Activated CD4-positive, alpha-beta T cell treated with anti-CD3 and anti-CD28 coated beads, Interleukin-2, amount 50 U/mL, for 4 hours (primary cell): ENCODE measurements at places on chromosomes 7 and 10.

GRCh38 chr7:46179061-46179610 is 258.1 kb upstream of the IGFBP3 start:
- no peak for DNase-seq

- no peak for DNase-seq
Observed at GRCh38 chr10:98154076-98154475, 19.6 kb downstream of the R3HCC1L start.

DNA sequence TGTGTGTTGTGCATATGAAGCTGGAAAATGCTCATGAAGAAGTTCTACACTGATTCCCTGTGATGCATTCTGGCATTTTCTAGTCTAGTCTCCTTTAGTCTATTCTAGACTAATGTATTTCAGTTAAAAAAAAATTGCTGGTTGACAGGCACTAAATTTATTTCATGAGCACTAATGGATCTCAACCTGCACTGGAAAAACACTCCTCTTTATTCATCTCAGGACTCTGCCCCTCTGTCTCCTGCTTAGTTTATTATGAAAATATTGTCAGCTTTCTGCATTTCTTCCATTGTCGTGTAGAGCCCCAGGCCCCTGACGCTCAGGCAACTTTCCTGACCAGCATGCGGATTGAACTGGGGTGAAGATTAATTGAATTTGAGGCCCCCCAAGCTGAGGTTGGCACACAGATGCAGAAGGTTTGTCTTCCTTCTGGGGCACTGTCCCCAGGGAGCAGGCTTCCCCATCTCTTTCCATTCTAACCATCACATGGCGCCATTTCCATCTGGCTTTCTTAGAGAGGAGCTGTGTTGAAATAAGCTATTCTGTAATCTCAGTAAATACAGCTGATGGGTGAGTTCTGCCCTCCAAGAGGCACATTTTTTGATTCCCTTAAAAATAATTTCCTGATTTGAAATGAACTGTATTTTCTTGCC is 128.7 kb downstream of the INSYN2A start:
- DNase-seq = no peak

GRCh38 chr10:127052001-127052400 is 144.4 kb downstream of the INSYN2A start:
- DNase-seq = no peak

- no peak for DNase-seq
Observed at GRCh38 chr10:76007667-76008181, 576.3 kb downstream of the LRMDA start.

GRCh38 chr7:112162784-112163506 is 43.3 kb downstream of the DOCK4 start:
- DNase-seq = no peak

GRCh38 chr10:89419548-89419947 is 5.2 kb downstream of the IFIT5 start:
- no peak for DNase-seq

DNA sequence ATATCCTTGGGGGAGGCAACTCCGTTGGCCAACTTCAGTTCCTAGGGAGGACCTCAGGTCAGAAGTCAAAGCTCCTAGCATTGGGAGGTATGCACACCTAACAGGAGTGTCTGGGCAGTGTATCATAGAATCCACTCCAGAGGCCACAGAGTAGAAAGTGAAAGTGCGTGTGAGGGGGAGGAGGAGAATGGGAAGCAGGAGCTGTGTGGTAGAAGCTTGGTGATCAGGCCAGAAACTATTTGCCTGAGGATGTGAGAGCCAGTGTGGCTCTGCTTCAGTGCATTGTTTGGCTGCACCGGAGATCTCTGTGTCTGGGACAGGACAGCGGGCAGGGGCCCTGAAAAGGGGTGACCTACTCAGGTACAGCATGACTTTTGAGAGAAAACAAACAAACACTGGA is 557.4 kb upstream of the VSTM2A start:
- DNase-seq = no peak

DNA sequence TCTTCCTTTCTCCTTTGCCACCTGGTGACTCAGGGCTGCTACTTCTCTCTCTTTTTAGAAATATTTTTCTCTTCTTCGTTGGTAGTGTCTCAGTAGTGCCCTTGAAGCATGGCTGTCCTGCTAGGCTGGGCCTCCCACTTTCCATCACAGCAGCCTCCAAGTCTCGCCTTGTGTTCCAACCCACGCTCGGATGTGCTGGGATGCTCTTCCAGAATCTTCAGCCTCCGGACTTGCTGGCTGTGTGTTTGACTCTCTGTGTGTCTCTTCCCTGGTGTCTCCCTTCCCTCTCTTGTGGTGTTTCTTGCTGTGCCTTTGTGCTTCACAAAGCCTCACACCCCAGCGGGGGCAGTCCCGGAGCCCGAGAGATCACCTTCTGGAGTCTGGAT is 100.5 kb downstream of the INPP5A start:
- no peak for DNase-seq

GRCh38 chr10:124672181-124672638 is 72.0 kb downstream of the FAM53B start:
- no peak for DNase-seq

DNA sequence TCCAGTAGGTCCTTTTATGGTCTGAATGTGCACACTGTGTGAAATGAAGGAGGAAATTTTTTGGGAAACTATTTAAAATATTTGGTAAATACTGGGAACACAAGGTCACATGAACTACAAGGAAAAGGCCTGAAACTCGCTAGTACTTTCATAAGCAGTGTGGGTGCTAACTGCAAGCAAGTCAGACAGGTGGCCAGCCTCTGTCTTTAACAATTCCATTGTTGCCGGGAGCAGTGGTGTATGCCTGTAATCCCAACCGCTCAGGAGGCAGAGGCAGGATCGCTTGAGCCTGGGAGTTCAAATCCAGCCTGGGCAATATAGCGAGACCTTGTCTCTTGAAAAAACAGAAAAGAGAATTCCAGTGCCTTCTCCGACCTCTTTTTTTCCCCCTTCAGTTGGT is 37.5 kb downstream of the SMURF1 start:
- no peak for DNase-seq

- no peak for DNase-seq
Observed at GRCh38 chr10:125727436-125727835, 7.9 kb downstream of the EDRF1 start.

DNA sequence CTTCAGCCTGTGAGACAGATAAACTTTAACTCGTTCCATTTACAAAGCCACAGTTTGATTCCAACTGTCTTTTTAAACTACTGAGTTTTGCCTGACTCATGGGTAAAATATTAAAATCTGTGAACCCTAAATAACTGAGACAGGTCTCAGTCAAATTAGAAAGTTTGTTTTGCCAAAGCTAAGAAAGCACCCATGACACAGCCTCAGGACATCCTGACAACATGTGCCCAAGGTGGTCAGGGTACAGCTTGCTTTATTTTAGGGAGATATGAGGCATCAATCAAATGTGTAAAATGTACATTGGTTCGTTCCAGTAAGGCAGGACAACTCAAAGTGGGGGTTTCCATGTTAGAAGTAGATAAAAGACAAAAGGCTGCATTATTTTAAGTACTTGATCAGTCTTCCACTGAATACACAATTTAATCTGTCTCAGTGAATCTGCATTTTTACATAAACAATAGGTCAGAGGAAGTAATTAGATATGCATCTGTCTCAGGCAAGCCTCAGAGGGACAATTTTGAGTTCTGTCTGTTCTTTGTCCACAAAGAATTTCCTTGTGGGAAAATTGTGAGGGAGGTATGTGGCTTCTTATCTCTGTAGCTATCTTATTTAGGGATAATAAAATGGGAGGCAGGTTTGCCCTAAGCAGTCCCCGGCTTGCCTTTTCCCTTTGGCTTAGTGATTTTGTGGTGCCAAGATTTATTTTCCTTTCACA is 11.0 kb upstream of the PIP start:
- DNase-seq = no peak

DNA sequence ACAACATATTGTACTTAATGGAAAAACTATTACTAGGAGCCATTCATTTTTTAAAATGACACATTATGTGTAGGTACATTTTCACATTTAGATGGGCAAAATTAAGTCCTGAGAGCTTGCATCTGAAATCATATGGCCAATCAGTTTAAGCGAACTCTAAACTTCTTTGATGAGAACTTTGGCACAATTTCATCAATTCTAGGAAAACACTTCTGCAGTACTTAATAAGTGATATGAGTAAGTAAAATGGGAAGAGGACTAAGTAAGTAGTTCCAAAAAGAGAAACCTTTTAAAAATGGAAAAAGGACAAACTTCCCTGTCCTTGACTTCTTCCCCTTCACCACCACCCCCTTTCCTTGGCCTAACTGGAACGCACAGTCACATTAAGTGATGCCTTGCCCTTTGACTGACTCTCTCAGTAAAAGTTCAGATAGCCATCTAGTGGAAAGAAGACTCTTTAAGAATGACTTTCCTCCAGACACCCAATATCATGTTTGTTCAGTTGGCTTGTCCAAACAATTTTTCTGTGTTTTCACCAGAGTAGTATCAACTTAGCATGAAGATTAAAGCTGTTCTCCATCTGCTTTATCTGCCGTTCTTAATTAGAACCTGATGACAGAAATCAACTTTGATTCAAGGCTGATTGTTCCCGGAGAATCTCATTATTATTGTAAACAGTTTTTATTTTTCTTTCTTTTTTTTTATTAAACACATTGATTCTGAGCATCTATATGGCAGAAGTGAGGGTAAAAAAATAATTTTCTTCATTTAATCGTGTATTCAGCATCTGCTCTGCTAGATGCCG is 45.1 kb downstream of the CNNM2 start:
- DNase-seq = no peak

DNA sequence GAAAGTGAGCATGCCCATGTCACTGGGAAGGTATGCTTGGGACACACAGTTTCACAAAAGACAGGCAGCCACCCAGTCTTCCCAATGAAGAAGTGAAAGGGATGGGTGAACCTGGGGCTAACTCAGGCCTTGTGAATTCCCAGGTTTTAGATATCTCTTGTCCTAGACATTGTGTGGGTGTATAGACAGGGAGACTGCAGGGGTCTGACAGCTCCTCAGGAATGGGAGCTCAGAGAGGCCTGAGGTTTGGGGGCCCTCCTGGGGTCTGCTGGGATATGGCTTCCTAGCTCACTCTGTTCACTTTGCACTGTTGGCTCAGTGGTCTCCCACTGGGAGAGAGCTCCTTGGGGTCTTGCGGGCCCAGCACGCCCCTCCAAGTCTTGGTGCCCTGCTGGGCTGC is 47.0 kb downstream of the WDFY4 start:
- DNase-seq = no peak

- DNase-seq = no peak
Observed at GRCh38 chr10:117450940-117451339, 75.7 kb upstream of the PDZD8 start.

DNA sequence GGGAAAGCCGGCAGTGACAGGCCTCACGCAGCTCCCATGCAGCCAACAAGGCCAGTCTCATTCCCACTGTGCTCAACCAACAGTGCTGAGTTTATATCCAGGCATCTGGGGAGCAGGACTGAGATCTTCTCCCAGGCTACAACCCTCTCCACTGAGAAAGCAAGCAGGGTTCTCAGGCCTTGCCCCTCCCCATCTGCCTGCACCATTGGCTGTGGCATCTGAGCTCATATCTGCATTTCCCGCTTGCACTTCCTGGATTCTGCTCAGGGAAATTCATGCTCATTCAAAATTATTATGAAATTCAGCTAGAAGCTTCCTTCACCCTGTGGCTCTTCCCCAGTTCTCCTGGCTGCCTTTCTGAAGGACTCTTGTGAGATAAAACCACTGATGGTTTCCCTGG is 1029.0 kb downstream of the GRM8 start:
- DNase-seq = no peak

DNA sequence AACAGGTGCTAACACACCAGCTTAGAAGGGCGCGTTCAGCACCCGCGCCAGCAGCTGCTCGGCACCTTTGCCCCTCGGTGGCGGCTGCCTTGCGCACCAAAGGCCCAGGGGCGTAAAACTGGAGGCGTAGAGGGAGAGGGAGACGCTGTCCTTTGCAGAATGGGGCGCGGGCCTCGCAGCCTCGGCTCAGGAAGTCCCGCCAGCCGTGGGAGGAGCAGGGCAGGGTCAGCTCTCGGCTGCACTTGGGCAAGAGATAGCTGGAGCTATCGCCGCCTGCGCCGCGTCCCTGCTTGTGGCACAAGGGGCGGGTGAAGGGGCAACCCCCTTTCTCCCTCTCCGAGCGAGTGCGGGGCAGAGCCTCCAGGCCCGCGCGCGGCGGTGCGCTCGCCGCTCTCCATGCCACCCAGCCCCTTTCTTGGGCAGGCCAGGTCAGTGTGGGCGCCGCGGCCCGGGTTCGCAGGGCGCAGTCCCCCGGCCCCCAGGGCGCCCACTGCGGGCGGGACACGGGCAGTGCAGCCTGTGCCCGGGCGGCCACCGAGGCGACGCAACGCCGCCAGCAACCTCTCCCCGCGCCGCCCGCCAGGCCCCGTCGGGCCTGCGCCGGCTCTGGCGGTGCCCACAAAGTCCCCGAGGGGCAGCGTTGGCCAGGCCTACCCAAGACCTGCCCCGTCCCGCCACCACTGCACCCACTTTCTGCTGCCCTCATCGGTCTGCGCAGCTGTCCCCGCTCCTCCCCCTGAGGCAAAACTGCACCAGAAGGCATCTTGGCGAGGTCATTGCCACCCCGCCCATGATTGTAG is 4.1 kb downstream of the NEUROD6 start:
- no peak for DNase-seq

DNA sequence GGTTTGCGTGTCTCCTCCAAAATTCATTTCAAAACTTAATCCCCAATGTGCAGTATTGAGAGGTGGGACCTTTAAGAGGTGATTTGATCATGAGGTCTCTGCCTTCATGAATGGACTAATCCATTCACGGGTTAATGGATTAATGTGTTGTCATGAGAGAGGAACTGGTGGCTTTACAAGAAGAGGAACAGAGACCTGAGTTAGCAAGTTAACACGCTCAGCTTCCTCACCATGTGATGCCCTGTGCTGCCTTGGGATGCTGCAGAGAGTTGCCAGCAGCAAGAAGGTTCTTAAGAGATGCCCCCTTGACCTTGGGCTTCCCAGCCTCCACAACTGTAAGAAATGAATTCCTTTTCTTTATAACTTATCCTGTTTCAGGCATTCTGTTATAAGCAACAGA is 3.7 kb upstream of the TCTN3 start:
- DNase-seq = no peak

DNA sequence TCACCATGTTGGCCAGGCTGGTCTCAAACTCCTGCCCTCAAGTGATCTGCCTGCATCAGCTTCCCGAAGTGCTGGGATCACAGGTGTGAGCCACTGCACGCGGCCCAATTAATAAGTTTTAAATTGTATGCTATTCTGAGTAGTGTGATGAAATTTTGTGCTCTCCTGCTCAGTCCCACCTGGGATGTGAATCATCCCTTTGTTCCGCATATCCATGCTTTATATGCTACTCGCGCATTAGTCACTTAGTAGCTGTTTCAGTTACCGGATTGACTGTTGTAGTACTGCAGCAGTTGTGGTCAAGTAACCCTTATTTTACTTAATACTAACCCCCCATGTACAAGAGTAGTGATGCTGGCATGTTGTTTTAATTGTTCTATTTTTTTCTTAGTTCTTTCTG is 47.3 kb upstream of the OIT3 start:
- no peak for DNase-seq
